ENCODE measurements at places on chromosomes 16 and 17.

DNA sequence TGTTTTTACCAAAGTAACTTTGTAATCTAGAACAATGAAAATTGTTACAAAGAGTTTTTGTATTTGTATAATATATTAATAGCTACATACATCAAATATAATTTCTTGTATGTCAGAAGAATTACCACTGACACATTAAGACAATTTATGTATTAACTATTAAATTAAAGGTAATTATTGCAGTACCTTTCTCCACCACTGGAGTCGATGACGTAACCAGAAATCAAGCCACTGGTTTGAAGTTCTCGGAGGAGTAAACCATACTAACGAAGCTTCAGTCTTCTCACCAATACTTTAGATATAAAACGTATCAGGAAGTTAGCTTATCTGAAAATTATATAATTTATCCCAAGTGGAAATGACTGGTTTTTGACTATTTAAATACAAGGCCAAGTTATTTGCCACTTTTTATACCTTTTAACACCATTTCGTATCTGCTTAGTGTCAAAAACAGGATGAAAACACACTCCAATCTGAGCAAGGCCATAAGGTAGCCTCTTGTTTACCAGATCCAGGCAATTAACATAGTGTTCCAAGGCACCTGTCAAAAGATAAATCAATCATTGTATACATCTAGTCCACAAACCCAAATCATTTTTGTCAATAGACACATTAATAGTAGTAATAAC, 4.3 kb downstream of the POLG2 start:
- no peak for DNase-seq

GRCh38 chr17:39235555-39236449, 10.1 kb upstream of the STAC2 start:
- no peak for DNase-seq

DNA sequence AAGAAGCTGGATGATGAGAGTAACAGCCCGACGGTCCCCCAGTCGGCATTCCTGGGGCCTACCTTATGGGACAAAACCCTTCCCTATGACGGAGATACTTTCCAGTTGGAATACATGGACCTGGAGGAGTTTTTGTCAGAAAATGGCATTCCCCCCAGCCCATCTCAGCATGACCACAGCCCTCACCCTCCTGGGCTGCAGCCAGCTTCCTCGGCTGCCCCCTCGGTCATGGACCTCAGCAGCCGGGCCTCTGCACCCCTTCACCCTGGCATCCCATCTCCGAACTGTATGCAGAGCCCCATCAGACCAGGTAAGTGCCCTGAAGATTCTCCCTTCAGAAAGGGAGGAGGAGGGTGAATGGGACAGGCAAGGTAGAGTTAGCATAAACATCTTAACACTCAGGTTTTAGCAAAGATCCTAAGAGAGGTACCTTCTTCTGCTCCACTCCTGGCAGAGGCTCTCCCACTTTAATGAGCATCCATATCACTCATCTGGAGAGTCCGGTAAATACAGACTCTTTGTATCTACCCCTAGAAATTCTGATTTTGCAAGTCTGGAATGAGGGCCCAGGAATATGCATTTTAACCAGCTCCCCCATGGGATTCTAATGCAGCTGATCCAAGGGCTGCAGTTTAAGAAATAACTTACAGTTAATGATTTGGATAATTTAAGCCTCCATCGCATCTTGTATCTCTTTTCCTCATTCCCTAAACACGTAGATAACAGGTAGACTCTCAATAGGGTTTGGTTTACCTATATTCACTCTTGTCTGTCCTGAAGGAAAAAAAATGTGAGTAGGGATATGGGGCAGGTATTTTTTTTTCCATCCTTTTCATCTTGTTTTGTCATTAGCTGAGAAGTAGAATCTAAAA, 3.3 kb downstream of the HLF start:
- DNase-seq = no peak

DNA sequence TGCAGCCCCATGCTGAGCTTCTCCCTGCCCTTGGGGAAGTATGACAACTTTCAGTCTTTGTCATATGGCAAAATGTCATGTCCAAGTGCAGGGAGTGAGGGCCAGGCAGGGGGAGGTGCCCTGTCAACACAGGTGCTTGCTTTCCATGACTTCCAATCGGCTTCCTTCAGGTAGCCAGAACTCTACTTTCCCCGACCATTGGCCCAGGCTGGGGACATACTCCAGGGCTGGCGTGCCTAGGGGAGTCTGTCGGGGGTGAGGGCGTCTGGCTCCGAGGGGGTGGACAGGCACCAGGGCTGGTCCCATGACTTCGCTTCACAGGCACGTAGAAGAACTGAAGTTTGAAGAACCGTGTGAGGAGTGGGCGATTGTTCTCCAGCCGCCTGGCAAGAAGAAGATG, 19.8 kb upstream of the PIK3R6 start:
- no peak for DNase-seq

DNA sequence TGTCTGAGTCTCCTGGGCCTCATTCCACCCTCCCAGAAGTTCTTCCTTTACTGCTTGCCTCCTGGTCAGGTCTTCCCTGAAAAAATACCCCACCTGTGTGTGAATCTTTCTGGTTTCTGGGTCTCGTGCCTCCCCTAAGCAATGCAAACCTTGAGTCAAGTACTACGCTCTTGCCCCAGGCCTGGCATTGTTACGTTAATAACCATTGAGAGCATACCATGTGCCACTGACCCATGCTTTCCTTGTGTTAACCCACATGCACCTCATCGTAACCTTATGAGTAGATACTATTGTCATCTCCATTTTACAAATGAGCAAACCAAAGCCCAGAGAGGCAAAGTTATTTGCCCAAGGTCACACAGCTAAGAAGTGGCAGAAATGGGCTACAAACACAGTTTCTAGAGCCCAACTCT, 25.4 kb upstream of the TOB1 start:
- no peak for DNase-seq

- DNase-seq = no peak
Observed at GRCh38 chr17:72342061-72342460, 221.2 kb downstream of the SOX9 start.

DNA sequence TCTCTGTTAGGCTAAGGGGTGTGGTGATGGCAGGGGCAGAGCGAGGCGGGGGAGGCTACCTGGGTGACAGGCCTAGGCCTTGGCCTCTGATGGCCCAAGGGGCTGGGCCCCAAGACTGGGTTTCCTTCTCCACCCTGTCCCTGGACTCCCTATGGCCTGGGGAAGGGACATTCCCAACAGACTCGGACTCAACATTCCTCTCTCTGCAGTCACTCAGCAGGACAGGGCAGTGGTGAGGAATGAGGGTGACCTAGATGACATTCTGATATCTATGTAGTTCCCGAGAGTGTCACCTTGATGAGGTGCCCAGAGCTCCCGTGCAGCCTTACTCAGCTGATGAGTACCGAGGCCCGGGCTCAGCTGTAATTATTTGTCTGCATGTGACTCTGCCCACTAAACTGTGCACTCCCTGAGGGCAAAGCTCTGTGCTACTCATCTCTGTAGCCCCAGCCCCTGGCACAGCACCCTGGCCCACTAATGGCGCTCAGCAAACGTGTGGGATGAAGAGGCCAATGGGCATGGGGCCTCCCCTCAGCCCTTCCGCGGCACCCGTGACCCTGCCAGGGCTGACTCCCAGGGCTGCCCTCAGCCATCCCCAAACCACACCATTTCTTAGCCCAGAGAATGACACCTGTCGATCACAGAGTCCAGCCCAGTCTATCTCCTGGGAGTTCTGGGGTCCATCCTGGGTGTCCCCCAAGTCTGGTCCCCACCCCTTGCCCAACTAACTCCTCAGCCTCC, 2.2 kb downstream of the PLCD3 start:
- no peak for DNase-seq

GRCh38 chr16:72637306-72637705, 410.6 kb downstream of the ZFHX3 start:
- DNase-seq = peak; percentile 29

DNA sequence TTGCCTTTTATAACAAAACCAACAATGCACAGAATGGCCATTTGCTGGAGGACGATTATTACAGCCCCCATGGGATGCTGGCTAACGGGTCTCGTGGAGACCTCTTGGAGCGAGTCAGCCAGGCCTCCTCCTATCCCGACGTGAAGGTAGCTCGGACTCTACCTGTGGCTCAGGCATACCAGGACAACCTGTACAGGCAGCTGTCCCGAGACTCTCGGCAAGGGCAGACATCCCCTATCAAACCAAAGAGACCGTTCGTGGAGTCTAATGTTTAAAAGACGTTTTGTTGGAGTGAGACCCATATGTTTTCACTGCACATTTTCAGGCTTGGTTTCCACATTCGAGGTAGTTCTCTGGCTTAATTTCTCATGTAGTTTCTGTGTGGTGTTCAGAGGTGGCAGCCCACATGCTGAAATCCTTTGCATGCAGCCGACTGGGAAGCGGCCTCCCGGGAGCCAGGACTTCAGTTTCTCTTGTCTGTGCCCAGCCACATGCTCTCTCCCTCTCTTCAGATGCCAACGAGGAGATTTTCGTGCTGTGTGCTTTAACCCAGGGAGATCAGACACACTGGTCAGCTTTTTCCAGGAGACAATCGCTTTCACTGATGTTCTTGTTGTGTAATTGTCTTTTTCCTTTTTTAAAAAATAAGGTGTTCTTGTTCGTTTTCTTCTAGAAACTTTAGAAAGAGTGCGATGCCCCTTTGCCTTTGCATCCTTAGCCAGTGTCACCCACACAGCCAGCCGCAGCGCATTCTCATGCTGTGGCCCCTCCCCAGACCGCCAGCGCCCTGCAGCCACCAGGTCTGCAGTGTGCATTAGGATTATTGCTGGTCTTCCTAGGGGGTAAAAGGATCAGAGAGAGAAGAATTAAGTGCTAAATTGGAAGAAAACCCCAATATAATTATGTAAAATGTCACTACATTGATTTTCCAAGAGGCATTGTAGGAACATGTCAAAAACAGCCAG, 24.1 kb downstream of the CYB561 start:
- DNase-seq = no peak

DNA sequence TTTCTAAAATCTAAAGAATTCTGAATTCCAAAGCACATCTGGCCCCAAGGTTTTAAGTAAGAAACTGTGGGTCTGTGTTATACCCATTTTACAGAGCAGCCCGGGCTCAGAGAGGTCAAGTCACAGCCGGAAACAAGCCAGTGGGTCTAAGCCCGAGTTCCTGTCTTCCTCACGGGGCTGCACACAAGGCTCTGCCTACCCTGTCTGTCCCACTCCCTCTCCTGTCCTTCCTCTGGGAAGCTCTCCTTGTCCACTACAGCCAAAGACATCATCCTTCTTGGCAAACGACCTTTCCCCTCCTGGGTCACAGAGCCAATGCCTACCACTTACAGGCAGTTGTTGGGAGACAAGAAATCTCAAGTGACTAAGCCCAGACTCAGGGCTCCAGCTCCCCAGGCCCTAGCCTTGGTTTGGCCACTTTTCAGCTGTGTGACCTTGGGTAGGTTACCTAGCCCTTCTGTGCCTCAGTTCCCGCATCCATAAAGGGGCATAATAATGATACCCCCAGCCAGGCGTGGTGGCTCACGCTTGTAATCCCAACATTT, 55.6 kb upstream of the MAP3K14 start:
- DNase-seq = no peak

DNA sequence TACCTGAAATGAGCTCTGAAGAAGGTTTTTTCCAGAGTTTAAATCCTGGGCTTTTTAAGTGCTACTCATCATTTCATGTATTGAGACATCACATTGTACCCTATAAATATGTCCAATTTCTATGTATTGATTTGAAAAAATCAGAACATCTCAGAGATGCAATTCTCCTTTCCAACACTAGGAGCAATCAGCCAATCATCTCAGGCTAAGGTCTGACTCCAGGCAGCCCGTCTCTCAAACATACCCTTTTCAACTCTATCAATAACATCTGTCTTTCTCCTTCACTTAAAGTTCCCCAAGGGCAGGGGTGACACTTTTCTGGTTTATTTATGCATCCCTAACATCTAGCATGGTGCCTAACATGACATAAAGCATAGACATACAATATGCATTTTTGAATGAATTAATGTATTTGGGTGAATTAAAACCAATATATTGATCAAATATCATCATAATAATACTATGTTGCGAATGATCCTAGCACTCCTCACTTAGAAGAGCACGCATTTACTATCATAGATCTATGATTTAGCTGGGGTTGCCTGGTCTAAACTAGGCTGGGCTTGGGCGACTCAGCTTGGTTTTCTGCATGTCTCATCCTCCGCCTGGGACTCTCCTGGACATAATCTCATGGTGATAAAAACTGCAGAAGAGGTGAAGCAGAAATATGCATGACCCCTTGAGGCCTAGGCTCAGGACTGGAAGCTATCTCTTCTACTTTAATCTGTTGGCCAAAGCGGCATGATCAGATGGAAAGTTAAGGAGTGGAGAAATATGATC, 5.2 kb upstream of the CDH11 start:
- DNase-seq = no peak

- DNase-seq = peak; percentile 81
Observed at GRCh38 chr16:71927383-71927782, 32.1 kb downstream of the IST1 start.

DNA sequence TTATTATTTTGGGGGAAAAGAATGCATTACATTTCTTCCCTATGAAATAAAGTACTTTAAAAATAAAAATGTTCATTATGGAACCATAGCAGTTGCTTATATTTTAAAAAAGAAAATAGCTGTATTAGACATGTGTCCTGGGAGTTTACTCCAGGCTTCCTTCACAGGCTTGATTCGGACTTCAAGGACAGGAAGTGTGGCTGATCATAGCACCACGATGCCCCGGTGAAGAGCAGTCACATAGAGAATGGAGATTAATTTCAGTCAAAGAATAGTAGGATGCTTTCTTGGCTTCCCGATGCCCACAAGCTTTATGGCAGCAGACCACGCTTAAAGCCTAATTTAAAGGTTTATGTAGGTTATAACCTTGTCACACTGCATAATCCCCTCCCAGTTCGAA, 125.1 kb downstream of the NPIPB5 start:
- DNase-seq = no peak

- DNase-seq = no peak
Observed at GRCh38 chr17:18002171-18002570, 29.5 kb downstream of the DRC3 start.

GRCh38 chr16:87754535-87754934, 11.3 kb downstream of the KLHDC4 start:
- DNase-seq = no peak

DNA sequence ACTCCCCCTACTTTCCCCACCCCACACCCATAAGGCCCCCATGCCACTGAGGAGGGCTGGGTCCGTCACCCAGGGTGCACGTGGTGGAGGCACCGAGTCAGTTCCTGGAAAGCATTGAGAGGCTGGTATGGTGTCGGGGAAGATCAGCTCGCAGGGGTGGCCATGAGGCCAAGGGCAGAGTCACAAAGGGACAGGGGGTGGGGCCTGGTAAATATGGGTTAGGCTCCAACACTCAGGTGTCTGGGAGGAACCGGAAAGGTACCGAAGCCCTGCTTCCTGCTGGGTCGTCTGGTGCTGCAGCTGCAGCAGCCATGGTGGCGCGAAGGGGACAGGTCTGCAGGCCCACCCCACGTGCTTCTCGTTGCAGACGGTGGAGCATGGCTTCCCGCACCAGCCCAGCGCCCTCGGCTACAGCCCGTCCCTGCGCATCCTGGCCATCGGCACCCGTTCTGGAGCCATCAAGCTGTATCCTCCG, 30.2 kb downstream of the LLGL2 start:
- DNase-seq = no peak

DNA sequence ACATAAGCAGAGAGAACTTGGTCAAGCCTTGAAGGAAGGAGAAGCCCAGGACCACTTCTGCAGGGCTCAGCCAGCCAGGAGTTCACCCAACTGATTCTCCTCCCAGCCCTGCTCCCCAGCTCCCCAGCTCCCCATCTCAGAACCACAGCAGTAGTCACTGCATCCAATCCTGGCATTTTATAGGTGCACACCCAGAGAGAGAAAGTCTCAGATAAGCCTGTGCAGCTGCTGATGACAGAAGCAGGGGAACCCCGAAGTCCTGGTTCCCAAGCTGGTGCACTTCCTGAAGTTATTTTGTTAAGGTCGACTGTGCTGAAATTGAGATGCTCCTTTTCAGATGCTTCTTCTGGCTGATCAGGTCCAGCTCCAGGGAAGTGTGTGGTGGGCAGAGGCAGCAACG, 6.6 kb downstream of the RNF112 start:
- DNase-seq = no peak

Measured in fibroblast of skin of left biceps (primary cell).